Mucosa of descending colon (tissue), 3 donors: ENCODE measurements at places on chromosomes 12 and 14. TPM values are rescaled to one million over a fixed set of nuclear protein-coding genes. Genes with fewer than 3 reads are reported as not detected.

The JAG2 gene
- total RNA-seq, result 8.2 TPM

The PLEKHD1 gene
- not detected for total RNA-seq

GRCh38 chr14:71551291-71551950 is 380.8 kb upstream of the RGS6 start:
- no peak for DNase-seq

- DNase-seq, result no peak
These were observed 203.4 kb upstream of the DDHD1 start for GRCh38 chr14:53356361-53357150.
